Myocyte (in vitro differentiated cells): ENCODE measurements at places on chromosomes 6 and 20. TPM values are rescaled to one million over a fixed set of nuclear protein-coding genes. Genes with fewer than 3 reads are reported as not detected.

Gene CST7
- 5.4 and 6.8 TPM in 2 replicates for total RNA-seq

Gene PAK5
- total RNA-seq = not detected in 2 replicates

Gene SLC17A3
- total RNA-seq = not detected in 2 replicates

Gene PRDM1
- total RNA-seq = 0.67 and 0.94 TPM in 2 replicates

Gene BICRAL
- 4.3 and 4.7 TPM in 2 replicates for total RNA-seq
